A549 treated with dexamethasone at 1 μM for 4 hours (cell line): ENCODE measurements at places on chromosomes 13 and 19. TPM values are rescaled to one million over a fixed set of nuclear protein-coding genes. Genes with fewer than 3 reads are reported as not detected.

POLR2I gene
- total RNA-seq, result 239 to 270 TPM (median 250 TPM) in 5 replicates

FRY gene
- 0.01 to 0.16 TPM (median 0.05 TPM) in 5 replicates for total RNA-seq

TIMM50 gene
- total RNA-seq, result 175 to 234 TPM (median 221 TPM) in 5 replicates

TMEM143 gene
- total RNA-seq, result 3.6 to 4.8 TPM (median 4.8 TPM) in 5 replicates

DMKN gene
- 31.6 to 41.1 TPM (median 36.7 TPM) in 5 replicates for total RNA-seq

ATCAY gene
- total RNA-seq, result 0.04 to 0.09 TPM (median 0.06 TPM) in 5 replicates

APBA3 gene
- 5.6 to 12.7 TPM (median 10.9 TPM) in 5 replicates for total RNA-seq

WASF3 gene
- 0.10 to 0.15 TPM (median 0.12 TPM) in 5 replicates for total RNA-seq

VMAC gene
- total RNA-seq, result 0.24 to 0.59 TPM (median 0.51 TPM) in 5 replicates

LHB gene
- 0.19 TPM in 1 of 5 replicates, not detected in the others for total RNA-seq

CEACAM20 gene
- 0.05 to 0.06 TPM (median 0.05 TPM) in 4 of 5 replicates, not detected in the other for total RNA-seq

ADPRHL1 gene
- total RNA-seq, result 14.8 to 17.4 TPM (median 16.5 TPM) in 5 replicates

NAT14 gene
- total RNA-seq, result 39.2 to 42.7 TPM (median 40.7 TPM) in 5 replicates

GPR12 gene
- not detected in 5 replicates for total RNA-seq

ZNF823 gene
- total RNA-seq, result 2.1 to 3.2 TPM (median 2.4 TPM) in 5 replicates
